HS-5 (cell line): ENCODE measurements at places on chromosomes 3 and 15.

- no peak for DNase-seq
These were observed 472 bp downstream of the CHST14 start for GRCh38 chr15:40471105-40471807.

GRCh38 chr3:28853830-28854229, 427.0 kb upstream of the RBMS3 start:
- no peak for DNase-seq

DNA sequence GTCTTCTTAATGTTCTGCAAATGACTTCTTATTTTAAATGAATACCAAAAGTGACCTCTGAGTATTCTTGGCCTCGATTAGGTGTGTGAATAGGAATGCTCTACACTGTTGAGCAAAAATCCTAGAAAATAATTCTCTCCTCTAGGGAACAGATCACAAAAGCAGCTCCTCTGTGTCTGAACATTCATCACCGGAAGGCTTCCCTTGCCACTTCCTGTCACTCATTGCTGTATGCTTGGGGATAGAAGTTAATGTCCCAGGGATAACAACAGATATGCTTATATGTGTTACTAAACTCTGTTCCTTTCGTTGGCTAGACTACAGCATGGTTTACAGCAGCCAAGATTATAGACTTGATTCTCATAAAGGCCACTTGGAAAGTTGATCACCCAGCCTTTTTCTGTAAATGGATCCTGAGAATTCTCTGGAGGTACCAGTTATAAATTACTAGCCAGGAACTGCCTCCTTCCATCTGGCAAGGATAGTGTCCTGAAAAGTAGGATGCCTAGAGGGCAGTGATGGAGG, 16.0 kb upstream of the PTX3 start:
- no peak for DNase-seq

DNA sequence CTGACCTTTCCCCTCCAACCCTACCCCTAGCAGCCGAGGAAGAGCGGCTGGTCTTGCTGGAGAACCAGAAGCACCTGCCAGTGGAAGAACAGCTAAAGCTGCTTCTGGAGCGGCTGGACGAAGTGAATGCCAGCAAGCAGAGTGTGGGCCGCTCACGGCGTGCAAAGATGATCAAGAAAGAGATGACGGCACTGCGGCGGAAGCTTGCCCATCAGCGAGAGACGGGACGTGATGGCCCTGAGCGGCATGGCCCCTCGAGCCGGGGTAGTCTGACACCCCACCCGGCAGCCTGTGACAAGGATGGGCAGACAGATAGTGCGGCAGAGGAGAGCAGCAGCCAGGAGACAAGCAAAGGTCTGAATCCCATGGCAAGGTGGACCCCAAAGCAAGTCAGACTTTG, 6.2 kb upstream of the OGG1 start:
- no peak for DNase-seq

GRCh38 chr15:58909616-58910015, 23.9 kb downstream of the SLTM start:
- DNase-seq, result no peak

GRCh38 chr15:92000709-92001108, 147.2 kb downstream of the SLCO3A1 start:
- DNase-seq, result no peak

- no peak for DNase-seq
These were observed 104.0 kb downstream of the TNIK start for GRCh38 chr3:171356251-171356650.
